ENCODE measurements at places on chromosomes 16 and 17. TPM values are rescaled to one million over a fixed set of nuclear protein-coding genes. Genes with fewer than 3 reads are reported as not detected.

The GRB7 gene
- total RNA-seq = 15.6 TPM

The SLC6A2 gene
- not detected for total RNA-seq

The CTCF gene
- total RNA-seq = 37.0 TPM

The ARHGAP27 gene
- total RNA-seq = 13.5 TPM

The CA7 gene
- not detected for total RNA-seq

The KRTAP2-2 gene
- total RNA-seq = not detected

The LAT gene
- 1.2 TPM for total RNA-seq

The MT1H gene
- total RNA-seq = not detected

The KRT36 gene
- not detected for total RNA-seq

The SYT17 gene
- 0.14 TPM for total RNA-seq

The HSD17B1 gene
- 6.5 TPM for total RNA-seq

The ASPHD1 gene
- total RNA-seq = 2.1 TPM

The KREMEN2 gene
- total RNA-seq = 8.5 TPM

The COQ9 gene
- 40.1 TPM for total RNA-seq

The C17orf50 gene
- total RNA-seq = not detected

The ZP2 gene
- not detected for total RNA-seq

The CAMKK1 gene
- 2.3 TPM for total RNA-seq

Data from foreskin keratinocyte (primary cell).